ENCODE measurements at places on chromosomes 1 and 21.

GRCh38 chr1:2384130-2384860, 7.1 kb downstream of the MORN1 start:
- no peak for DNase-seq

- no peak for DNase-seq
These were observed 2.5 kb downstream of the C1orf115 start for GRCh38 chr1:220692436-220693228.

- no peak for DNase-seq
These were observed 30.9 kb downstream of the SKI start for GRCh38 chr1:2258996-2259395.

- no peak for DNase-seq
These were observed 122.0 kb downstream of the ADSS2 start for GRCh38 chr1:244329591-244330317.
